ENCODE measurements at places on chromosomes 13 and 19.

DNA sequence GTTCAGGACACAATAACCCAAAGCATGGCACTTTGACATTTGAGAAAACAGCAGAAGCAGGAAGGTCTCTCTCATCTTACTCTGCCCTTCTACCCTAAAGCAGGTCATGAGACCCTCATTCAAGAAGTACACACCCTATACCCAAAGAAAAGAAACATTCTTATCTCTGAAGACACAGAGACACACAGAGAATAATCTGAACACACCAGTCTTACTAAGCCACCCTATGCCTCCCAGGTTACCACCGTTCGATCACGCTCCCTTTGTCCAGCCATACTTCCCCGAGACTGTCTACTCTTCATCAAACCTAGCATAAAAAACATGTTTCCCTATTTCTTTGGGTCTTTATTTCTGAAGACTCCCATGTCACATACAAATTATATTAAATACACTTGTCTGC is 66.5 kb upstream of the ANKRD10 start:
- DNase-seq = no peak

- no peak for DNase-seq
Observed at GRCh38 chr19:11325544-11325943, 13.9 kb downstream of the RAB3D start.

DNA sequence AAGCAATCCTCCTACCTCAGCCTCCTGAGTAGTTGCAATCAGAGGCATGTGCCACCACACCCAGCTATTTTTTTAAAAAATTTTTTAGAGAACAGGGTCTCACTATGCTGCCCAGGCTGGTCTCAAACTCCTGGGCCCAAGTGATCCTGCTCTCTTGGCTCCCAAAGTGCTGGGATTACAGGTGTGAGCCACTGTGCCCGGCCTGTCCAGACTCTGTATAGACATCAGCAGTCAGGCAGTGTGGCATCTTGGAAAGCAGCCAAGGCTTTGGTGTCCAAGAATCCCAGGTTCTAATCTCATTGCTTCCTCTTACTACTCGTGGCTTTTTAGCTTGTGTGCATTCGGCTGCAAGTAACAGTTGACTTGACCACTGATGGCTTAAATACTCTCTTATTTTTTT is 43.4 kb downstream of the BICRA start:
- no peak for DNase-seq

GRCh38 chr19:55176076-55176475 is 4.0 kb downstream of the SYT5 start:
- DNase-seq = no peak

DNA sequence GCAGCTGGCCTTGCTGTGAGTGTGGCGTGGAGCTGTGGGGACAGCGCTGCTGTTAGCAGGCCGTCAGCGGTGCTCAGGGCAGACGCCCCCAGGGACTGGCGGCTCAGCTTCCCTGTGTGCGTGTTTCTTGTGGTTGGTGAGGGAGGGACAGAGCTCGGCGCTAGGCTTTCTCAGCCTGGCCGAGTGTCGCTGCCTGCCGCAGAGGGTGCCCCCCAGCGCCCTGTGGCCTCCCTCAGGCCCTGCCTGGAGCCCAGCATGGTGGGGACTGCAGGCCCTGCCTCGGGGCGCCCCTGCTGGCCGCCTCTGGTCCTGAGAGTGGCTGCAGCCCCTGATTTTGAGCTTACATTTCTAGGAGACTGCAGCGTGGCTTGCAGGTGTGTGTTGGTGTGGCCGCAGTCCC is 35.5 kb downstream of the DOT1L start:
- DNase-seq = no peak

DNA sequence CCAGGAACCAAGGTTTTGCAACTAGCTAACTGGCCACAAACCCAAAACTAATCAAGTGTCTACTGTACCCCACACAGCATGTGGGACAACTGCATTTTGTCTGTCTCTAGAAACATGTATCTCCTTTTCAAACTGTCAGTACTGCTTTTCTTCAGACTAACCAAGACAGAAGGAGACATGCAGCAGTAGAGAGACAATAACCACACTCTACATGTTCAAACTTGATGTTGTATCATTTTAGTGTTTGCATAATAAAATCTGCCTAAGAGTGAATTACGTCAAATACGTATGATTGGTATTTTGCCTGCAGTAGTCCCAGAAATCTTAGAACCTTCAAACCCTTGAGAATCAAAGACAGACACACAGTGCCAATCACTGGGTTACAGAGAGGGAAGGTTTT is 22.0 kb upstream of the FREM2 start:
- no peak for DNase-seq

GRCh38 chr19:28394725-28395124 is 818.2 kb downstream of the UQCRFS1 start:
- DNase-seq = no peak

GRCh38 chr13:65926750-65927171 is 1303.4 kb downstream of the PCDH9 start:
- DNase-seq = no peak

All from stimulated activated CD8-positive, alpha-beta memory T cell treated with anti-CD3 and anti-CD28 coated beads, Interleukin-4, amount 100 ng/mL, for 24 hours (primary cell).